ENCODE measurements at places on chromosomes 5 and 9.

GRCh38 chr5:66553916-66554575, 42.1 kb upstream of the MAST4 start:
- no peak for DNase-seq

- no peak for DNase-seq
These were observed at the start of gene SPACA9 for GRCh38 chr9:132878695-132879456. SPACA9 (plus strand) TSS chr9:132878898; CDS start chr9:132883948, 5,050 bp downstream.

DNA sequence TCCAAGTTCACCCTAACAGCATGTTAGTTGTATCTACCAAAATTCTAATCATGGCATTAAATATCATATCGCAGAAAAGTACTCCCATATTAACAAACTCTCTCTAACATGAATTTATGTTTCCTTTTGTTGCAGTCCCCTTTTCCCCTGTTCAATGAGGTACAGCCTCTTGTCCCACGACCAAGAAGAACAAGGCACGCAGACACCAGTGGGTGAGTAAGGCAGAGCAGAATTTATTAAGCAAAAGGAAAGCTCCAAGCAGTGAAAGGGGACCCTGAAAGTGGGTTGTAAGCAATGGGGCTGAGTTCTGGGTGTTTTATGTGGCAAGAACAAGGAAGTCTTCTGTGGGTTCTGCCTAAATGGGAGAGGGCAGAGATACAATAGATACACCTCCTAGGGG, 183.5 kb downstream of the LURAP1L start:
- DNase-seq = no peak

DNA sequence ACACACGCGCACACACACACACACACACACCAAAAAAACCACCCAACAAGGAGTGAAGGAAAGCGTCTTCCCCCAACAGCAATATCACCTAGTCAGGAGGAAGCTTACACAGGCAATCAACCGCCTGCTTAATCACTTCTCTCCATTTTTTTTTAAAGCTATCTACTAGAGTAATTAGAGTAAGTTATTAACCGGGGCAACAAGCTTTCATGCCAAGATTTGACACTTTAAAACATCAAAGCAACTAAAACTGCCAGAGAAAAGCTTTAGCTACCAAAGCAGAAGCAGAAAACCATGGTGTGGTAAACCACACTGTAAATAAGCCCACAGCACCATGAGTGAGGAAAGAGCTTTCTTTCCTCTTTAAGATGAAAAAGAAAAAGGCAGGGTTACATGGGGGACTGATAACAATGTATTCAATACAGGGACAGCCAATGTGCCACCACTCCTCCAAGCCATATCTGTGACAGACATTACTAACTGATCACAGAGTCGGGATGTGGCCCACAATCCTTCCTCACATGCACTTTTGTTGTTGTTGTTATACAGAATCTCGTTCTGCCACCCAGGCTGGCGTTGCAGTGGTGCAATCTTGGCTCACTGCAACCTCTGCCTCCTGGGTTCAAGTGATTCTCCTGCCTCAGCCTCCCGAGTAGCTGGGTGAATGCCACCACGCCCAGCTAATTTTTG, 282.1 kb downstream of the CRB2 start:
- DNase-seq = no peak

GRCh38 chr5:88770276-88771257, 112.4 kb downstream of the MEF2C start:
- no peak for DNase-seq

DNA sequence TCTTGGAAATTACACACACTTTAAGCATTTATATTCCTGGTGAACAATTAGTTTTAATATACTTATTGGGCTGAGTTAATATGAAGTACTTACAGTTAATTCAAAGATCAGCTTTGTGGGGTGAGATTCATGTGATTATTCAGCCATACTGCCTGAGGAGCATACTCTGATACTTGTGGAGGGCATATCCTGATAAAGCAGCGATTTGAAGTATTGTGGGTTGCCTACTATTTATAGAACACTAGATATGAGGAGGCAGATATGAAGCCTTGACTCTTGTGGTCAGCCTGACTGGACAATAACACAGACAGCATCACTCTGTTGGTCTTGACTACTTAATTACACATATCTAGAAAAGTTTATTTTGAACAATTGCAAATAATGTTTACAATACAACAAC, 27.0 kb upstream of the AGGF1 start:
- no peak for DNase-seq

GRCh38 chr9:92359394-92359995, 33.7 kb downstream of the CENPP start:
- no peak for DNase-seq

- DNase-seq = no peak
These were observed 108.1 kb downstream of the SEMA5A start for GRCh38 chr5:9437741-9438240.

- no peak for DNase-seq
These were observed 70.7 kb downstream of the NR2F1 start for GRCh38 chr5:93653716-93654115.
